ENCODE measurements at places on chromosomes 7 and 10.

- no peak for DNase-seq
These were observed 160.7 kb upstream of the ADCY1 start for GRCh38 chr7:45413419-45413818.

DNA sequence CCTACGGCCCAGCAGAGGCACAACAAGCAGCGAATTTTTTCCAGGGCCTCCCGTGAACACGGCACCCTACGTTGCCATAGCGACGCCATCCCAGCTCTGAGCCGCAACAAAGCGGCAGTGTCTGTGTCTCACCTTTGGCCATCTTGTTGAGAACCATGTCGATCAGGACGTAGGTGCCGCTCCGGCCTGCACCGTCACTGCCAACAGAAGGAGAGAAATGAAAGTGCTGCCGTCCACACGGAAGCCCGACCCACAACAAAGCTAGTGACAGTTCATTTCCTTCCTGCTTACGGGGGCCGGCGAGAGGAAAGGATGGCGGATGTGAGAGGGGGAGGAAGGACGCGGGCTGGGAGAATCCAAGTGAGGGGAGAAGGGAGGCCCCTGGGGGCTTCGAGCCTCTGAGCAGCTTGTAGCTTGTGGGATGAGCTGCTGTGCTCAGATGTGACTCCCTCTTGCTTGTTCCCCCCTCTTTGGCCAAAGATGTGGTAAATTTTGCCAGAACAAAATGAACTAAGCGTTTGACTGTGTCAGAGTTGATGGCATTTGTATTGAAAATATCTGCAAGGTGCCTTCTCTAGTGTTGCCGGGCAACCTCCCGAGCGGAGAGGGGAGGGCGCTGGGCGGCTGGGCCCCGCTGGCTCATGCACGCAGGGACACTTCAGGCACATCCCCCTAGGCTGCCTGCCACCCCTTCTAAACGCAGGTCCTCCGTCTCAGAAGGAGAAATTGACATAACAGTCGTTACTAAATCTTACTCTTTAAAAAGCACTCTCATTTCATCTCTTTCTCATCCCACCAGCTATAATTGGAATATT lies 232.2 kb downstream of the DNAJB6 start:
- peak; percentile 94 for DNase-seq

- DNase-seq: no peak
These were observed 6.6 kb upstream of the FAM3C start for GRCh38 chr7:121402701-121403100.

DNA sequence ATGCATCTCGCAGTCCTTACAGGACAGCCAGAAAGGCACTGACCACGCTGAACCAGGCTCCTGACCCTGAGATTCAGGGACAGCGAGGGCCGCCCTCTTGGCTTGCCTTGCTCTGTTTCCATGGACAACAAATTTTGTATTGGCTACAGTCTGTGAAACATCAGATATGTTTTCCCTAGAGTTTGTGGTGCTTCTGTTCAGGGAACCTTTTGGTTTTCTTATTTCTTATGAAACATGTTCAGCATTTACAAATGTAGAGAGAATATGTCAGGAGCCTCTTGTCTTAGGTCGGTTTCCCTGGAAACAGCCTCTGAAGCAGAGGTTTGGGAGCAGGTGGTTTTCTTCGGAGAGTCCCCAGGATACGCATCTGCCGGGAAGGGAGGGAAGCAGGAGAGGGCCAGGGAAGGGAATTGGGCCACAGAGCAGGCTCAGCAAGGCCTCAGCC lies 260.1 kb downstream of the CCDC3 start:
- DNase-seq: no peak

DNA sequence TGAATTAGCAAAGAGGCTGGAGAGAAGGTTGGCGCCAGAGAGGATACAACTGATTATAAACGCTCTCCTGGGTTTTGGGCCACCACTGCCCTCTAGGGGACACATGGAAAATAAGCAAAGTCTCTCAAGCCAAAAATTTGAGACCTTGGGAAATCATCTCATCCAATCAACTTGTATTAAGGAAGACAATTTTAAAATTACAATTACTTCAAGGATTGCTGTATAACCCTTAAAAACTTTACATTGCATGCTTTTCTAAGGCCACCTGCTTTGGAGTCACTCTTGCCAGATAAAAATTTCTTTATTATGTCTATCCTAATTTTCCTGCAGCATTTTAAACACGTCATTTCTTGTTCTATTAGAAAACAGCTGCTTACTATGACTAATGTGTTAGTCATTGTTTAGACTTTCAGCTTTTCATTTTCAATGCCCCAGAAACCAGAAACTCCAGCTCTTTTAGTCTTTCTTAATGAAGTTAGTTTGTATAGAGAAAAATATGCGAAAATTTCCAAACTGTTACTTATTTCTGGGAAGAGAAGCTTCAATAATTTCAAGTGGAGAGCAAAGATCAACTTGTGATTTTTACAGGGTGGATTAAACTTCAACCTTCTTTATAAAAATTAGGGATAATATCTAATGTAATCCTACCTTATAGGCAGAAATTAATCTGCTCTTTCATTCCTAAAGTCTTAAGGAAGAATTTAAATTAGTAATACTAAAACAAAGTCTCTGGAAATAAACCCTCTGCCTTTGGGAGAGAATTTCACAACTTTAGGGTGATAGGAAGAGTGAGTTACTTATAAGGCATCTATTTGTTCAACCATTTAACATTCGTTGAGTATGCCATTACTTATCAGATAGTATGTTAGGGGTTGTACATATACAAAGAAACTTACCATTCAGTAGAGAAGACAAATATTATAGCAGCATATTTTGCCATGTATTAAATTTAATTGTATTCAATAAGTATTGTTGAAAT lies 20.6 kb upstream of the RHOBTB1 start:
- DNase-seq: peak; percentile 65

DNA sequence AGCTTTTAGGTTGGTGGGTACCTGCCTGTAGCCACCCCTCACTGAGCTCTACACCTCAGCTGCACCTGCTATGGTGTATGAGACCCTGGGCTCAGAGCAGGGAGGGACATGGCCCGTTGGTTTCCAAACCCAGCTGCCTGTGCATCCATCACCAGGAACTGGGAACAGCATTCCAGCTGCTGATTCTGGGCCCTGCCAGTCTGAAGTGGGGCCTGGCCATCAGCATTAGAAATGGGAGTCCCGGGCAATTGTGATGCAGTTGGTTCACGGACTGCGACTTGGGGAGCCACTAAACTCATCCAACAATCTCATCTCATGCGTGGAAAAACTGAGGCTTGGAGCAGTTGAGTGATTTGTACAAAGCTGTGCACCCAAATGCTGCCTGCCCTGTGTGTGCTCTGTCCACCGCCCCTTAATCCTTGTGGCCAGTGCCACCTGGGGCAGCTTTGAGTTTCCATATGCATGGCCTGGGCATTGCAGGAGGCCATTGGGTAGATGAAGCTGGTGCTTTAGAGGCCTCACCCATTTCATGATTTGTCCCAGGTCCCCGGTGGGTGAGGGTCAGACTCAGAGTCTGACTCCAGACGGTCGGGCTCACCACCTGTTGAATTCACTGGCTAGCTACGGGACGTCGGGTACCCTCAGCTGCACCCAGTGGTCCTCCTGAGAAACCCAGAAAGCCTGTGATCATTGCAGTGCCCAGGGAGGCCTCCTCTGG lies 109.0 kb upstream of the SHH start:
- no peak for DNase-seq

DNA sequence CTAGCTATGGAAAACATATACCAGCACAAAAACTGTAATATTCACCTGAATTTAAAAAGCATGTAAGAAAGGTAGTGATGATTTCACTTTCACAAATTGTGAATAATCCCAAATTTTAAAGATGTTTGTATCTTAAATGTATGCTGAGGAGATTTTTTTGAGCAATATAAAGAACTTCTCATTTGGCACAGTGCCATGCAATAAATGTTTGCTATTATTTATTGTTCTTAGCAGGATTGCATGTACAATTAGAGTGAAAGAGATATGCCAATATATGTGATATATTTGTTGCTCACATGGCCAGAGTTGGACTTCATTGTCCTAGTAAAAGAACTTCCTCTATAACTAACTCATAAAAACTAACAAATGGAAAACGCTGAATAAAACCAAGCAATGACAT lies 895.1 kb upstream of the KCND2 start:
- no peak for DNase-seq

DNA sequence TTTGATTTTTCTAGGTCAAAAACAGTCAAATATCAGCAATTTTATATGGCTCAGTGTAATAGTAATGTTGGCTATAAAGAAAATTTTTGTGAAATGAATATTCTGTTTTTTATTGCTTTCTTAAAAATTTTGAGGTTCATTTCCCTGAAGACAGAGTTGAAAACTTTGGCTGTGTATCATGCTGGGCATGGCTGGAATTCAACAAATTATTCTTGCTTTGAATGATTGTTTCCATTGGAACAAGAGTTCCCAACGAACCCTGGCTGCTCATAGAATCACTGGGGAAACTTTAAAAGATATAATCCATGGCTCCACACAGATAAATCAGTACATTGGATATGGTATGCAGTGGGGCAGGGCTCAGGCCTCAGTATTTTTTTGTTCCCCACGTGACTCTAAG lies 118.6 kb downstream of the PLCE1 start:
- no peak for DNase-seq

- DNase-seq: no peak
These were observed 4.6 kb downstream of the KCNIP2 start for GRCh38 chr10:101839002-101839401.

DNA sequence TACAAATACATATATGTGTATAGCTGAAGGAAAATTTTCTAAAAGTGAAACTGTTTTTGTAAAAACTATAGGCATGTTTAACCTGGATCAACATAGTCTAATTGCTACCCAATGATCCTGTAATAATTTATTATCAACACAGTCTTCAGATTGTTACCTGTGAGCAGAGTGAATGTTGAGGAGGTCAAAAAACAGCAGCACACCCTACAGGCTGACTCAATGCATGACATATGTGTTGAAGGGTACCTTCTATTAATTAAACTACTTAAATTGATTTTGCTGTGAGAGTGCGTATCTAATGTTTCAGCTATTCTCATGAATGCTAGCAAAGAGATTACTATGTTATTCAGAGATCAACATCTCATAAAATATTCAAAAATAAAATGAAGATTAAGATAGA lies 411.4 kb downstream of the TNS3 start:
- DNase-seq: no peak

DNA sequence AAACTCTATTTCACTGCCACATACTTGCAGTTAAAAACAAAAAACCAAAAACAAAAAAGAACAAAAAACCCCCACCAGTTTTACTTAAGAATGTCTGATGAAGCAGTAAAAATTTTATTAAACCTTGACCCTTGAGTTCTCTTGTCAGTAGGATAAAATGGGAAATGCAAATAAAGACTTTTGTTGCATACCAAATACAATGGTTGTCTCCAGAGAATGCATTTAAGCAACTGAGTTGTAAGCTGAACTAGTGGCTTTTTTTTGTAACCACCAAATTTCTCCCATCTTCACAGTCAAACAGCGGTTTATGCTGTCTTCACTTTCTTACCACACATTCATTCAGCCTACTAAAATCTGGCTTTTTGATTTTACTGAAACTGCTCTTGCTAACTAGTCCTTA lies 3.1 kb downstream of the SYPL1 start:
- no peak for DNase-seq

DNA sequence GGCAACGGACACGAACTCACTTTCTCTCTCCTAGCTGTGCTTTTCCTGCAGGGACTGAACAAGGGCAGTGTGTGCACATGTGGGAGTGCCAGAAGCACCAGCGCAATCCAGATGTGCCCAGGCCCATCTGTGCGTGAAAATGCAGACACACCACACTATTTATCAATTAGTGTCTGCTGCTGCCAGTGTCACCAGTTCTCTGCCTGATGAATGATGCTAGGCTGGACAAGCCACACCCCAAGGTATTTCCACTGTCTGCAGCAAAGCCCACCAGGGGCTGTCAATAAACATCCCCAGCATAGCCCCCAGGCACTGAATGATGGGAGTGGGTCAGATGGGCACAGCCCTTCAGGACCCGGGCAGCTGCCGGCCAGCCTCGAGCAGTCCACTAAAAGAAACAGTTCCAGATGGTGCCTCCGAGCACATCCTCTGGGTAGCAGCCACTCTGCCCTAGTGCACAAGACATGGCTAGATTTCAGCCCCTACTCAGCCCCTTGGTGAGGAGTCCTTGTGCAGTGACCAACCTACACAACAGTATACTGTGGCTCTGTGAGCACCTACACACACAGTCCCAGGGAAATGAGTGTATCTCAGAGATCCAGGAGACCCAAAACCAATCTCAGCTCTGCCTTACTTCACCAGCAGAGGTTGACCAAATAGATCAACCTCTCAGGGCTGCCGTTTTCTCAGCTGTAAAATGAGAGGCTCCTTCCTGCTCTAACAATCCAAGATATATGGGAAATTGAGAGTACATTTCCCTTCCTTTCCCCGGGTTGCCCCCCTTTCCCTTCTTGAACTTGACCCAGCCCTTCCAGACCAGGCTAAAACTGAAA lies 314.7 kb downstream of the PLXNA4 start:
- DNase-seq: no peak

- no peak for DNase-seq
These were observed 100.7 kb downstream of the GNAI1 start for GRCh38 chr7:80235334-80235733.

DNA sequence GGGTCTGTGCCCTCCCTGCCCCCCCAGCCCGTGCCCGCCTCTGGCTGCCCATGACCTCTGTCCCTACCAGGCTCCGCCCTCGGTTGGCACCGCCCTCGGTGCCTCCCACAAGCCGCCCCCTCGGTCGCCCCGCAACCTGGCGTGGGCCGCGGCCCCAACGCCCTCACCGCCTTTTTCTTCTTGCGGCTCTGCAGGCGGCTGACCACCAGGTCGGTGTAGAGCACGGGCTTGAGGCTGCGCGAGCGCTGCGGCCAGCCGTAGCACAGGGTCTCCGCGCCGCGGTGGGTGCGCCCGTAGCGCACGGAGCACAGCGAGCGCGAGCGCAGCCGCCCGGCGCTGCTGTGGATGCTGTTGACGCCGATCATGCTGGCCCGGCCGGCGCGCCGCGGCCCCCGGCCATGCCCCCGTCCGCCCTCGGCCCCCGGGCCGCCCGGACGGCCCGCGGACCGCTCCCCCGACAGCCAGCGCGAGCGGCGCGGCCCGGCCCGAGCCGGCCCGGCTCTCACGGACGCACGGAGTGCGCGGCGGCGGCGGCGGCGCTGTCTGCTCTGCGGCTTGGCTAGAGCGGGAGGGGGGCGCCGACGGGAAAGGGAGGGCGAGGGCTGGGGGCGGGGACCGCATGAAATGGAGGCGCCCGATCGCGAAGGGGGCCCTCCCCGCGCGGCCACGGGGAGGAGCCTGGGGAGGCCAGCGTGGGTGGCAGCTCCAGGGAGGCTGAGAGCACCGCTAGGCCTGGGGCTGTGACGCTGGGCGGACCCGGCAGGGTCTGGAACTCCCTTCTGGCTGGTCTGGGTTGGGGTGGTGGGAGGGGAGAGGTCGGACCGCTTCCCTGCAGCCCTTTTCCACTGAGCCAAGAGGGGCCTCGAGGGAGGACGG lies 9.6 kb downstream of the PSD start:
- DNase-seq: peak; percentile 35

DNA sequence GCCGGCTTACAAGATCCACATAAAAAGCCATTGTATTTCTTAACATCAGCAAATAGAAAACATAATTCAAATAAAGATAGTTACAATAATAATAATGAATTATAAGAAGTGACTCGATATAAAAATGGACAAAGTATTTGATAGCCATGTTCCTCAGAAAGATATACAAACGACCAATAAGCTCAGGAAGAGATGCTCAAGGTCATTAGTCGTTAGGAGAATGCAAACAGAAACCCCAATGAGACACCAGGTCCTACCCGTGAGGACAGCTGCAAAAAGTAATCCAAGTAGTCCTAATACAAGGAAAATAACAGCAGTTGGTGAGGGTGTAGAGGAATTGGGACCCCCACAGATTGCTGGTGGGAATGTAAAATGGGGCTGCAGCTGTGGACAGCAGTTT lies 54.2 kb upstream of the INPP5A start:
- no peak for DNase-seq

Measured in COR-L47 (cell line).